Stimulated activated CD8-positive, alpha-beta memory T cell treated with anti-CD3 and anti-CD28 coated beads, Interleukin-7, amount 100 ng/mL, for 1 hour (primary cell): ENCODE measurements at places on chromosomes 7 and 10.
A peak's percentile ranks its signal among the peaks of the same experiment; 100 is the strongest.

- DNase-seq: no peak
Measured at GRCh38 chr7:134686786-134687185, 40.1 kb downstream of the BPGM start.

- DNase-seq: no peak
Measured at GRCh38 chr10:95877881-95878280, 29.9 kb upstream of the CC2D2B start.

- DNase-seq: no peak
Measured at GRCh38 chr7:158128572-158128971, 459.1 kb downstream of the PTPRN2 start.

- DNase-seq: no peak
Measured at GRCh38 chr10:106631016-106631702, 533.3 kb downstream of the SORCS1 start.

DNA sequence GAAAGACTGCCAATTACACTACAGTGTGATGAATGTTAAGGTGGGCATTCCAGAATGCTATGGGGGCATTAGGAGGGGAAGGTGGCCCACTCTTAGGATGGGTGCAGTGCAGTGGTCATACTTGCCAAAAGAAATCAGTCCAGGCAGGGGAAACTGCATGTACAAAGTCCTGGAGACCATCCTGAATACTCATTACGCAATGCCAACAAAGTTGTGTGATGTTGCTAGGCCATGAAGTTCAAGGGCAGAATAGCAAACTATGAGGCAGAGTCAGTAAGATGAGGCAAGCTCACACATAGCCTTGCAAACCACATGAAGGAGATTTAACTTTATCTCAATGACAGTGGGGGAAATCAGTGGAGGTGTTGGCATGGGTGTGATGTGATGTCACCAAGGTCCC lies 49.8 kb upstream of the SLC35B4 start:
- no peak for DNase-seq

GRCh38 chr7:140364819-140365218 lies 33.5 kb downstream of the SLC37A3 start:
- DNase-seq: no peak

DNA sequence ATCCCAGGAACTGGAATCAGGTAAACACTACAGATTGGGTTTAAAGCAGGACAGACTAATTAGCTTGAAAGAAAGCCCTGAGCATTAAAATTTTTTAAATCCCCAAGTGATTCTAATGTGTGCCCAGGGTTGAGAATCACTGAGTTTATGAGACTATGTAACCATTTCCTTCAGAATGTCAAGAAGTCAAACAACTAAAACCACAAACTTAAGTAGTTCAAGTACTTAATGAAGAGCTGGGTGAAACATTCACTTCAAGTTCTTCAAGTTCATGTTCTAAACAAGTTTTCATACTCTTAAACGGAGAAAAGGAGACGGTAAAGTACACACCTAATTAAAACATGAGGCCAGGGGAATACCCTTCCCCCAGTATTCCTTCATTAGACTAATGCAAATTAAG lies 28.2 kb upstream of the TLL2 start:
- DNase-seq: no peak

GRCh38 chr7:101386558-101387231 lies 24.0 kb downstream of the COL26A1 start:
- no peak for DNase-seq

- no peak for DNase-seq
Measured at GRCh38 chr10:122798704-122799231, 46.9 kb downstream of the CUZD1 start.

GRCh38 chr7:146720195-146720594 lies 603.6 kb downstream of the CNTNAP2 start:
- DNase-seq: no peak

DNA sequence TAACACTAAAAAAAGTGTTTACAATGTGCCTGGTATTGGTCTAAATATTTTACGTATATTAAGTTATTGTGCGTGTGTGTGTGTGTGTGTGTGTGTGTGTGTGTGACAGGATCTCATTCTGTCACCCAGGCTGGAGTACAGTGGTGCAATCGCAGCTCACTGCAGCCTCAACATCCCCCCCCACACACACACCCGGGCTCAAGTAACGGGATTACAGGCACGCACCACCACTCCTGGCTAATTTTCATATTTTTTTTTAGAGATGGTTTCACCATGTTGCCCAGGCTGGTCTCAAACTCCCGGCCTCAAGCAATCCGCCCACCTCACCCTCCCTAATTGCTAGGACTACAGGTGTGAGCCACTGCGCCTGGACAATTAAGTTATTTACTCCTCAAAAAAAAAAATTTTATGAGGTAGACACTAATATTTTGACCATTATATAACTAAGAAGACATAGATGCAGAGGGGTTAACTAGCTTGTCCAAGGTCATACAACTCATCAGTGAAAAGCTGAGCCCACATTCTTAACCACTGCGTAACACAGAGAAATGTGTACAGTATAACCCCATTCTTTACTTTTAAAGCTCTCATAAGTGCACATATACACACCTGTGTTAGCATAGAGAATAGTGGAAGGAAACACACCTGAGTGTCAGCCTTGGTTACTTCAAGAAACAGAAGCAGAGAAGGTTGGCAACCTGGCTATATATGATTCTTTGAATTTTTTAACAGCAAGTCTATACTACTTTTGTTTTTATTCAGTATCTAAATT lies 35.0 kb downstream of the DNAJC12 start:
- no peak for DNase-seq

DNA sequence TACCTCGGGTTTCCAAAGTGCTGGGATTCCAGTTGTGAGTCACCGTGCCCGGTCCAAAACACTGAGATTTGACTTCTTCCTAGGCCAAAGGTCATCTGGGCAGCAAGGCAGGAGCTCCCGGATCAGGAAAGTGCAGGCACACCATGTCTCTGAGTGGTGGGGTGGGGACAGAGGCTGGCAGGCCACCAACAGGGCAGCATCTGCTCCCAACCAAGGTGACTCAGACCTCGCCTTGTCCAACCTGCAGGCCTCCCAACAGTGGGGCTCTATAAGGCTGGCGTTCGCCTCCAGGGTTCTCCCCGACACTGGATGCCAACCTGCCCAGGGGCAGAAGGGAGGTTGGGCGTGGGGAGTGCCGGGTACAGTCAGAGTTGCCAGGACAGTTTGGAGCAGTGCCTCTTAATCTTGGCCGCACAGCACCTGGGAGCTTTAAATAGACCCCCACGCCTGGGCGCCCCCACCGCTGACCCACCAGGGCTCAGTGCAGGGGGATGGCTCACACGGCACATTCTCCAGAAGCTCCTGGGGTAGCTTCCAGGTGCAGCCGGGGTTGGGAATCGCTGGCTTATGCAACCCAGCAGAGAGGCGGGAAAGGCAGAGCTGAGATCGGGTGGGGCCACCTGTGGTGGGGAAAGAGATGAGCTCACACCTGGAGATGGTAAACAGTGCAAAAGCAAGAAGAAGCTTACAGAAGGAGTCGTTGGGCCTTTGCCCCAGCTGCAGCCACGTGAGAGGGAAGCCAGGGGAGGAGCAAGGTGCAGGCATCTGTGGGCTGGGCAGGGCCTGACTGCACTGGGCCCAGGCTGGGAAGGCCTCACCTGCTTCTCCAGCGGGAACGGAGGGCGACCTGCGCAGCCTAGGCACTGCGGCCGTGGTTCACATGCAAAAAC lies 10.9 kb downstream of the CALML5 start:
- no peak for DNase-seq

DNA sequence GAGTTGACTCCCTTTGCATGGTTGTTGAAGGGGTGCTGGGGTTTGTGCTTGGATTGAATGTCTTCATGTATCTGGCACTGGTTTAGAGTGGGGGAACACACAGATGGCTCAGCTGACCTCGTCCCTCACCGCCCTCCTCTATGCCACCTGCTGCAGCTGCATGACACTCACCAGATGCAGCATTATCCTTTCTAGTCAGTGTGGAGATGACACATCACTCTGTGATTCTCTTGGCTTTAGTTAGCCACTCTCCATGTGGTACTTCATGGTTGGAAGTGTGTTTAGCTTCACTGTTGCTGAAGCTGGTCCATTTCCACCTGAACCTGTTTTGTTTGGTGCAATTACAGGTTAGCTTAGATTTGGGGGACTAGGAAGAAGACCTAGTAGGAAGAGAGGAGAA lies 56.3 kb upstream of the BMPER start:
- DNase-seq: no peak

GRCh38 chr7:13602036-13602435 lies 387.4 kb downstream of the ETV1 start:
- no peak for DNase-seq

DNA sequence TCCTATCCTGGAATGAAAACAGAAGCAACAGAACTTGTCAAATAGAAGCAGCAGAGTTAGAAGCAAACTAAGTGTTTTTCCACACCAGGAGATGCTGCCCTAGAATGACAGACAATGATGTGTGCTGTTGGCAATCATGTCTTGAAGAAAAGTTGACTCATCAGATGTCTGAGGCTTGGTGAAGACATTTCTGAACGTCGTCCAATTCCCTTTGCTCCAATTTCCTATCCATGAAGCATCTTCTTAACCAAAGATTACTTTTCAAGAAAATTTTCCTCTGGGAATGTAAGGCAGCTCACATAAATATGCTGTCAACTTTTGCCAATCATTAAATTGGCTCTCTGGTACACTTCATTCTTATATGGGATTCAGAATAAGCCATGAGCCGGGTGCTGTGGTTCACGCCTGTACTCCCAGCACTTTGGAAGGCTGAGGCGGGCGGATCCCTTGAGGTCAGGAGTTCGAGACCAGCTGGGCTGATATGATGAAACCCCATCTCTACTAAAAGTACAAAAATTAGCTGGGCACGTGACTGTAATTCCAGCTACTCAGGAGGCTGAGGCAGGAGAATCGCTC lies 34.6 kb downstream of the MALSU1 start:
- DNase-seq: no peak

DNA sequence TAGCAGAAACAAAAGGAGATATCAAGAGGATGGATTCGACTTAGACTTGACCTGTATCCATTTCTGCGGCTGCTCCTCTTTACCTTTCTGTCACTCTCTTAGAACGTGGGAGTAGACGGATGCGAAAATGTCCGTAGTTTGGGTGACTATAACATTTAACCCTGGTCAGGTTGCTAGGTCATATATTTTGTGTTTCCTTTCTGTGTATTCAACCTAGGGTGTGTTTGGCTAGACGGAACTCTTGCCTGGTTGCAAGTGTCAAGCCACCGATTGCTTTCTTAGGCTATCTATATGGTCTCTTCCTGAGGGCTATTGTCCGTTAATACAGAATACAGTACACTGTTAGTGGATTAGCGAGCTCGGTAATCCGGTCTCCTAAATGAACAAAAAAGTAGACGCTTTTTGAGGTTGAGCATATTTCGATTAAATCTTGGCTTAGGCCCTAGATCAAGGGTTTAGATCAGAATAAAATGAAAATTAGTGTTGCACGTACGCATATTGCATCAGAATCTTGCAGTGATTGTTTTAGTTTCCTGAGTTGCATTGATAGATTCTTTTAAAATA lies 1.2 kb downstream of the PTEN start:
- no peak for DNase-seq

DNA sequence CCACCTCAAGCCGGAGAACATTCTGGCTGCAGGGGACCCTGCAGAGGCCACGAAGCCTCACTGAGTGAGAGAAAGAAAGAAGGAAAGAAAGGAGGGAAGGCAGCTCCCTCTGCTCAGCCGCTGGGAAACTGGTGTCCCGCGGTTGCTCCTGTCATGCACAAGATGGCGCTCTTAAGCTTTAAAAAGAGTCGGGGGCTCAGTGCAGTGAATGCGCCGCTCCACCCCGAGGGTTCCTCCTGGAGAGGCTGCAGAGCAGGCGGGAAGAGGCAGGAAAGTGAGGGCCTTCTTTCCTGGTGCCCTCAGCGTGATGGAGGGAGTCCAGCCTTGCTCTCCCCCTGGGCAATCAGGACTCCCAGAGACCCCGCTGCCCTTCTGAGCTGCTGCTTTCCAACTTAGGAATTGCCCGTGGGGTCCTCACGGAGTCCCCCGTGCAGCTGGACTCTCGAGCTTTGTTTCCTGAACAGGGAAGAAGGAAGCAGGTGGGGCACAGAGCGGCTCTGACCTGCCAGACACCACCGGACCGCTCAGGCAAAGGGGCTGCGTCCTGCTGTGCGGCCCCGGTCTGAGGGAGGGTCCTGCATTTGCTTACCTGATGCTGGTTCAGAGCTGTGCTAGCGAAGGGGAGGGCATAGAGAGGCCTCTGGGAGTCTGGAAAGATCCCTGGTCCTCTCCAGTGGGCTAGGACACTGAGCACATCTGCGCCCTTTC lies 141.9 kb upstream of the MKI67 start:
- DNase-seq: no peak

DNA sequence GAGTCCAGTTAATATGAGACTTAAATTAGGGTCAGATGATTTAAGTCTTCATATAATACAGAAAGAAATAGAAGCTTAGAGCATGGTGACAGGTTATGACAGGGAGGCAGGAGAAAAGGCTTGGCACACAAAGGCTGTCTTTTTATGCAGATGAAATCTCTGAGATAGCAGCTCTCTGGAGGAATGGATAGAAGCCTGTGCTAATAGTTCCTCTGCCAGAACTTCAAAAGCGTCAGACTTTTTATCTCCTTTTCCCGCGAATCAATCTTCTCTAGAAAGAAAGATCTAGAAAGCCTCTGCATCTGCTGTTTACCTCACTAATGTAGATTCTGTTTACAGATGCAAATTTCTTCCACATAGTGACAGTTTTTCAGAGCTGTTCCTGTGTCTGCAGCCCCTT lies 1106.2 kb downstream of the XPNPEP1 start:
- no peak for DNase-seq

- no peak for DNase-seq
Measured at GRCh38 chr7:133360201-133360600, 107.3 kb downstream of the EXOC4 start.

- no peak for DNase-seq
Measured at GRCh38 chr10:101529207-101529606, 58.9 kb downstream of the POLL start.

- DNase-seq: peak; percentile 22
Measured at GRCh38 chr10:113385021-113385999, 167.5 kb upstream of the HABP2 start.

DNA sequence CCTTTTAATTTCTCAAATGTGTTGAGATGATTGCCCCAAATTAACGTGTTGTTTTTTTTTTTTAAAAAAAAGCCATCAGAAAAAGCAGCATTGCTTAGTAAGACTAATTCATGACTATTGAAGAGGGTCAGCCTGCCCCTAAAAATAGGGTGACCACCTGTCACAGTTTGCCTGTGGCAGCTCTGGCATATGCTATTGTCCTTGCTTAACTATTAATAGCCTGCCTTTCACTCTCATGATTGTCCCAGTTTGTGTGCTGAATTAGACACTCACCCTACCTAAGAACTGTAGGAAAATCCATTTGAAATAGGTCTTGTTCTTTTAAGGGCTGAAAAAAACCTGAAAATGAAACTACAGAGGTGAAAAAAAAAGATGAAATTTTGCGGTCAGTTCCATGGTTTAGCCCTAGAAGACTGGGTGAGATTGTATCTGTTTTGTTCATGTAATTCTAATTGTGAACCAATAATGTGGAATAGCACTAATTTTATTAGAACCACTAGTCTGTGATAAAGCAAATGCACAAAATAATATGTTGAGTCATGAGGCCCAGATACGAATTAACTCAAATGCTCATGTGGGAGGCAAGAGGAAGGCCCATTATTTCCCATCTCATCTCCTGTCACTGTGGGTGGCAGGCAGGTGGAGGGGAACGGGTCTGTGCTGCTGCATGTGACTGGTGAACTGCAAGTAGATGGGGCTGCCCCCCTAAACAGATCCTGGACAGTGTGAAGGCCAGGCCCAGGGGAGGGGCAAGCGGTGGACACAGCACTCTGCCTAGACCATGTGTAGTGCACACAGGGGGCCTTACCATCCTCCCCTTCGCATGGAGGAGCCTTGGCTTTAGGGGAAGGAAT lies 265.4 kb upstream of the NFE2L3 start:
- no peak for DNase-seq
